ENCODE measurements at places on chromosomes 7 and 10.
A peak's percentile ranks its signal among the peaks of the same experiment; 100 is the strongest.

GRCh38 chr10:98446151-98446660, 529 bp downstream of the HPS1 start:
- DNase-seq: peak; percentile 64

DNA sequence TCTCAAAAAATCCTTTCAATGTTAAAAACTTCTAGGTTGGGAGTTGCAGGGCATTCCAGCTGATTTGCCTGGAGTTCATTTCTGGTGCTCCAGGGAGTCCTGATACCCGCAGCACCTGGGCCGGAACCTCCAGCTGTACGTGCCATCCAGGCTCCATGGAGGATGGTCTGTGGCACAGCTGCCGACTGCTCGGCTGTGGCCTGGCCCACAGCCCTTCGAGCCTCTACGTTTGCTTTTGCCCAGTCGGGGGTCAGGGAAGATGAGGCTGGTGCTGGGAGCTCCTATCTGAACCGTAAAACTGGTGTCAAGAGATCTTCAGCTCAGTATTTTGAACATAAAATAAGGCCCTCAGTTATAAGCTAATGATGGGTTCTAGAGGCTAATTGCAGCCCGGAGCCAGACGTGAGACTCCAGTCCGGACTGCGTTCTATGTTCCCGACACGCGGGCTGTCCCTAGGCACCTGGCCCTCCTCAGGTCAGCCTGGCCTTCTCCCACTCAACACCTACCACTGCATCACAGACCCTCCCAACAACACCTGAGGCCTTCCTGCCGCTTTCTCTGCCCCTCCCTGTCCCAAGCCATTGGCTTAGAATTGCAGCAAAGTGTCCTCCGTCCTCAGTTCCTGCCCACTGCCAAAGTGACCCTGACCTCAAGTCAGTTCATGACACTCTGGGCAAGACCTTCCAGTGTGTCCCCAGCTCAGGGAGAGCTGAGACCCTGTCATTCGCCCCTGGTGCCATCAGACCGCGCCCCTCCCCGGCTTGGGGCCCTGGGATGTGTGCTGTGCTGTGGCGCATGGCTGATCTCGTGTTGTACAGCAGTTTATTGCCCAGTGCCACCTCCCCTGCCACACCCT, 64.2 kb upstream of the DNAJB6 start:
- no peak for DNase-seq

DNA sequence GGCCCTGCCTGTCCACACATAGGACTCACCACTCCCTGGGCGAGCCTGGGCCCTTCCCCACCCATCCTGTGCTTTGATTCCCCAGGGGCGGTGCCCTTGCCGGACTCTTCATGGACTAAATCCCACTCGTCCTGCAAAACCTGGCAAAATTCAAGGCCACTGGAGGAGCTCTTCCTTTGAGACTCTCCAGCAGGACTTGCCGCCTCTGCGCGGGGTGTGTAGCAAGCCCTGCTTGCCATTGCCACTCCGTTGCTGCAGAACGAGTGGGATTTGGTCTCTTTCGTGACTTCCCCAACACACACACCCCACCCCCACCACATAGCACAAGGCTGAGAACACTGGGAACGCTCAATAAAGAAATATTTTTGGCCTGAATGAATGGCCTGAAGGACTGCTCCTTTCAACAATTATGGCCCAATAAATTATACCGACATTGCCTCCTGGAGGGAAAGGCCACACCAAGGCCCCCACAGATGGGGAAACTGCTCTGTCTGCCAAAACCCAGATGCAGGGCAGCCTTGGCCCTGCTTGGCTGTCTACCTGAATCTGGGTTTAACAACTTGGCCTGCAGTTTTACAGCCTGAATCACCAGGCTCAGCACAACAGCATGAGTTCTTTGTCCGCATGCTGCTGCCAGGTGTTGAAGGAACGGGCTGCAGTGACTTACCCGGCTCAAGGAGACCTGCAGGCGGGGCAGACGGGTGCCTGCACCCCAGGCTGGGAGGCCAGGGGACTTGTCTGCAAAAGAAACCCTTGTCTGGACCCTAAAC, 72.8 kb upstream of the KAT6B start:
- no peak for DNase-seq

GRCh38 chr7:22110227-22110839, 164.6 kb upstream of the CDCA7L start:
- DNase-seq: peak; percentile 48

DNA sequence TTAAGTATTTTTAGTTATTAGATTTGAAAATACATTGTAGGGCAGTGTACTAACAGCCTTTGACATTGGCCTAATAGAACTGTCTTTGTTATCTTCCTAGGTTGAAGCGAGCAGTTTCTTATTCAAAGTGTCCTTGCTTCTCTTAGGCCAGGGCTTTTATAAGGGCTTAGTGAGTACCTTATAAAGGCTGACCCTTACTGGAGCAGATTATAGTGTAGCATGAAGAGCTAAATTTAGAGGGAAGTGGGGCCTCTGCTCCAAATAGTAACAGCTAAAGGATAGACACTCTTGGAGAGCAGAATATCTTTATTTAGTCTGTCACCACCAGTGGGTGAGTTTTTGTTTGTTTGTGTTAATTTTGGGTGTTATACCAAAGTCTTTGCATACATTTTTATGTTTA, 15.9 kb downstream of the BZW2 start:
- DNase-seq: no peak

DNA sequence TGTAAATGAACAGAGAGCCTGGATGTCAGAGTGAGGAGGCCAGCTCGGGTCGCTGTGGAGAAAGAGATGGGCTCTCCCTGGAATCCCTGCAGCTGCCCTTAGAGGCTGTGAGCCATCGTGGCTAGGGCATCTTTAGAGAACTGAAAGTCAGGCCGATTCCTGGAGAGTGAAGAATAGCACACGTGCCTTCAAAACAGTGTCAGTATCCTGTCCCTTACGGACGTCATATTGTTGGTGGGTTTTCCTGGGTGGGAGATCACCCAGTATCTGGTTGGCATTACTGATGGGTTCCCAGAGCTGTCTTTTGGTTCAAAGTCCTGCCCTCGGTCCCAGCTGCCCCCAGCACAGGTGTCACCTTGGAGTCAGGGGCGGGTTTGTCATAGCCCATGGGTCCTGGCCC, 25.3 kb downstream of the IKZF1 start:
- DNase-seq: no peak

- DNase-seq: no peak
Observed at GRCh38 chr10:109126541-109126940, 796.8 kb downstream of the XPNPEP1 start.

GRCh38 chr7:119708891-119709290, 564.1 kb upstream of the KCND2 start:
- no peak for DNase-seq

DNA sequence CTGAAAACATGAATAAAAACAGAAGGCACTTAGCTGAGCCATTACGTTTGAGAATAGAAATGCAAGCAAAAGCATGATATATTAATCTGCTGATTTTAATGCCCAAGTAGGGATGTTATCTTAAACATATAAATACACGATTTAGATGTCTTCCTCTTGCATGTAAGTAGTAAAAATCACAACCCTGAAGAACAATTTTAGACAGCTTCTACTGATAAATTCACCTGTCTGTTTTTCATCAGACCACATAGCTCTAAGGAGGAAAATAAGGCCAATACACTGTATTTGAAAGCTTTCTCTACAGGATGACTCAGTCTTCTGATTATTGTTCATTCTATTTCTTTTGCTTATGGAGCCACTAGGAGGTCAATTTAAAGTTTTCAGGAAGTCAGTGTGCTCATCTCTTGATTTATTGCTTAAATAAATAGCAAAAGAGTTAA, 210.9 kb upstream of the CHRM2 start:
- DNase-seq: no peak

DNA sequence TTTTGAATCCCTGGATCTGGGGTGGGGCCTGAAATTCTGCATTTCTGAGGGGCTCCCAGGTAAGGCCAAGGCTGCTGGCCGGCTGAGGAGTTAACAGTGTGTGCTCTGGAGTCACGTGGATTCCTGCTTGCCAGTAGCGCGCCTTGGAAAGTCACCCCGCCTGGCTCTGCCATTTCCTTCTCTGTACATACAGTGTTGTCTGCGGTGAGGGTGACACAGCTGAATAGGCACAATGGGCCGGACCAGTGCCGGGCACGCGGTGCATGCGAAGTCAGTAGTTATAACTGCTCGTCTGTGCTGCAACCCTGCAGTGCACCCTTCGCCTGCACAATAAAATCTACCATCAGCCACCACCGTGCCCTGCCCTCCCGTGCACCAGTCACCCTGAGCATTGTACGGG, 68.0 kb upstream of the EEPD1 start:
- DNase-seq: no peak

DNA sequence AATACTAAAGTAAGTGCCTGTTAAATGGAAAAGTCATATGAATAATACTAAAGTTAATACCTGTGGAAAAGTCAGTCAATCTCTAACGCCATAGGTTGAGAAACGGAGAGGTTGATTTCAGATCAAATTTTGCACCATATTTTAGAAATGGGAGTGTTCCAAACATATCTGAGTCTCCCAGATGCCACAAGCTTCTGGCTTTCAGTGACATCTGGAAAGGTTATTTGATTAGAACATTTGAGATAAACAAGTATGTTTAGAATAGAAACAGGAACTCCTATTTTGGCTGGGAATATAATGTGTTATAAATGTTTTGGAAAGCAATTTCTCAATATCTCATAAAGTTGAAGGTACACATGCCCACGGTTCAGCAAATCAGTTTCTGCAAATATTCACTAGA, 5.8 kb downstream of the MACC1 start:
- no peak for DNase-seq

DNA sequence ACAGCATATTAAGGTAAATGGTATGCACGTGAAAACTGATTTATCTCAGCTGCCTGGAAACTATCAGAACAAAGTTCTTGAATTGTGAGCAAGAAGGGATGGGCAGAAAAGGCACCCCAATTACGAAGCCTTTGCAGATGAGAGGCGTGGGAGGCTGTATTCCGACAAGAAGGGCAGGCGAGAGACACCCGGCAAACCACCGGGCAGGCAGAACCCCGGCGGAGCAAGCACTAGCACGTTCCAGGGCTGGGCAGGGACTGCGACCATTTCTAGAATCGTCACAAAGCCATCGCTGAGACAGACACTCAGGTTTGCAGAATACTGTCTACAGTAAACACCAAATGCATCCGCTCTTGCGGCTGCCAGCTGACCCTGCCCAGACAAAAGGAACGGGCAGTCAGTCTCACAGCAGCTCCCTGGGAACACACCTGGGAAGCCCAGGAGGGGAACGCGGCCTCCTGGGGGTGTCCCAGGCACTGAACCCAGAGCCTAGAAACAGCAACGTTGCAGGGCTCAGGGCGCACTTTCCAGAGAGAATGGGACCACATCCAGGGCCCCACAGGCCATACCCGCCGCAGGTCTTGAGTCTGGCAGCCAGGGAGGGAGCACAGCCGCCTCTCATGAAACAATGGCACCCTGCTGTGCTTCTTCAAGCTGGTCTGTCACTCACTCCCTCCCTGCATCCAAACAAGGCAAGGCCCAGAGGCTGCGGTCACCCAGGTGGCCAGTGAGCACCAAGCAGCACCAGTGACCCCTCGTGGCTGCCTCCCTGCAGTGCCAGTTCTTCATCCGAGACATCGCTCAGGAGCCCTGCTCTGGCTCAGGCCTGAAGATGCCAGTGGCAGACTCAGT, 261.9 kb downstream of the PTPRN2 start:
- no peak for DNase-seq

DNA sequence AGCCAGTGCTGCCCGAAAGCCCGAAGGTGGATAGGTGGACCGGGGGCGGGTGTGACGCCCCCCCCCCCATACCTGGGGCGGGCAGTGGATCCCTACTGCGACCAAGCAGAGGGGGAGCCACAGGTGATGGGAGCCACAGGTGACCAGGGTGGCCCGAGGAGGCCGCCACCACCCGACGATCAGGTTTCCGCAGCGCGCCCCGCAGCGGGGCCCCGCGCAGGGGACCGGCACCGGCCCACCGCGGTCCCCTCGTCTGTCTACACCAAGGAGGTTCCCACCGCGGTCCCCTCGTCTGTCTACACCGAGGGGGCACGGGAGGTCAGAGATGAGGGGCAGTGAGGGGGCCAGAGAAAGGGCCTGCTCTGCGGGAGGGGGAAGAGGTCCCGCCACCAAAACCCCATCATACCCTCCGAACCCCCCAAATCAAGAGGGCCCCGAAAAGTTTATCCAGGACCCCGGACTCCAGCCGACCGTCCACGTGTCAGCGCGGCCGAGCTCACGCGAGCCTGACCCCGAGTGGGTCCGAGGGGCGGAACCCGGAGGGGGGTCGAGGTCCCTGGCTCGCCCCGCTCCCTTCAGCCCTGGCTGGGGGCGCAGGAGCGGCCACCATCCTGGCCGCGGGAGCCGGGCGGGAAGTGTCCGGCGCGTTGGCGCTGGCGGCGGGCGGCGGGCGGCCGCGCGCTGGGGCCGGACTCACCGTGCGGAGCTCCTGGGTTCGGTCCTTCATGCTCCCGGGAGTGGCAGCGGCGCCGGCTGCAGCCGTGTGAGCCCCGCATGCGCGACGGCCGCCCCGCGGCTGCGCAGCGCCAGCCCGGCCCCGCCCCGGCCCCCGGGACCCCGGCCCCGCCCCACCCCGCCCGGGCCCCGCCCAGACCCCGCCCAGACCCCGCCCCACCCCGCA, at the start of gene STX1A:
Gene STX1A, minus strand, starts transcription at position 765 of the 901 bp plus-strand sequence. Its CDS starts 38 bp downstream, at position 727.
- no peak for DNase-seq

GRCh38 chr7:26813432-26813831, 51.0 kb downstream of the SKAP2 start:
- DNase-seq: no peak

- no peak for DNase-seq
Observed at GRCh38 chr7:132544025-132544424, 32.2 kb downstream of the PLXNA4 start.

GRCh38 chr10:125206623-125207022, 46.3 kb upstream of the CTBP2 start:
- DNase-seq: no peak

- no peak for DNase-seq
Observed at GRCh38 chr10:133616371-133617130, 10.0 kb downstream of the FRG2B start.

GRCh38 chr7:100546926-100547800, 8.2 kb downstream of the AGFG2 start:
- no peak for DNase-seq

DNA sequence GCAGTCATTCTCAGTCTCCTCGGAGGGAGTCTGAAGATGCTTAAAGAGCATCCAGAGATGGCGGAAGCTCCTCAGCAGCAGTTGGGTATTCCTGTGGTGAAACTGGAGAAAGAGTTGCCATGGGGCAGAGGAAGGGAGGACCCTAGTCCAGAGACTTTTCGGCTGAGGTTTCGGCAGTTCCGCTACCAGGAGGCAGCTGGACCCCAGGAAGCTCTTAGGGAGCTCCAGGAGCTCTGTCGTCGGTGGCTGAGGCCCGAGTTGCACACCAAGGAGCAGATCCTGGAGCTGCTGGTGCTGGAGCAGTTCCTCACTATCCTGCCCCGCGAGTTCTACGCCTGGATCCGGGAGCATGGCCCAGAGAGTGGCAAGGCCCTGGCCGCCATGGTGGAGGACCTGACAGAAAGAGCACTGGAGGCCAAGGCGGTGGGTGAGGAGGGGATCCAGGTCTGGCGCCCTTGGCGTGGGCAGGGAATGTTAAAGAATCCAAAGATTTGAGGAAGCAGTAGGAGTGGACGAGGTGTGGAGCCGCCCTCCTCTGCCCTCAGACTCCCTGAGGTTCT, 2.9 kb downstream of the ZSCAN25 start:
- DNase-seq: no peak

GRCh38 chr7:101942603-101943210, 125.3 kb downstream of the CUX1 start:
- no peak for DNase-seq

- no peak for DNase-seq
Observed at GRCh38 chr7:45292481-45292880, 134.9 kb downstream of the RAMP3 start.

All from hematopoietic multipotent progenitor cell treated with erythropoietin and hydrocortisone succinate and interleukin-3 and kit ligand, for 15 days (in vitro differentiated cells).